ENCODE measurements at places on chromosomes 7 and 10. TPM values are rescaled to one million over a fixed set of nuclear protein-coding genes. Genes with fewer than 3 reads are reported as not detected.

CLDN4 gene
- 13.7 TPM for total RNA-seq

BAIAP2L1 gene
- total RNA-seq: 20.4 TPM

ANKRD30A gene
- total RNA-seq: not detected

ZNRF2 gene
- total RNA-seq: 9.2 TPM

NPFFR1 gene
- total RNA-seq: not detected

GRID2IP gene
- 0.07 TPM for total RNA-seq

DNA sequence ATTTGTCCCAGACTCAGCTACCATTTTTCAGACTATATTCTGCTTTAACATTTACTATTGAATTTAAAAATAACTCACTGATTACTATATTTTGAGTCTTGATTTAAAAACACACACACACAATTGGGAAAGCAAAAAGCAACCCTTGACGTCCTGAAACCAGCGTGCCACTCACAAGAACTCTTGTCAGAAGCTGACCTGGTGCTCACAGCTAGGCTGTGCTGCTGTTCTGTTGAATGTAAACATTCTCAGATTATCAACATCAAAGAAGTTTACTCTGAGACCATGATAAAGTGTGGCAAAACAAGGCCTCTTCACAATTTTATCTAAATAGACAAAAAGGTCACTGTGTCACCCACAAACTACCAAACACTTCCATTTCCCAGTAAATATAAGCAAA is 62.6 kb upstream of the CACNA2D1 start:
- DNase-seq: no peak

- DNase-seq: peak; percentile 77
Observed at GRCh38 chr7:117825132-117825531, 48.1 kb downstream of the CTTNBP2 start.

DNA sequence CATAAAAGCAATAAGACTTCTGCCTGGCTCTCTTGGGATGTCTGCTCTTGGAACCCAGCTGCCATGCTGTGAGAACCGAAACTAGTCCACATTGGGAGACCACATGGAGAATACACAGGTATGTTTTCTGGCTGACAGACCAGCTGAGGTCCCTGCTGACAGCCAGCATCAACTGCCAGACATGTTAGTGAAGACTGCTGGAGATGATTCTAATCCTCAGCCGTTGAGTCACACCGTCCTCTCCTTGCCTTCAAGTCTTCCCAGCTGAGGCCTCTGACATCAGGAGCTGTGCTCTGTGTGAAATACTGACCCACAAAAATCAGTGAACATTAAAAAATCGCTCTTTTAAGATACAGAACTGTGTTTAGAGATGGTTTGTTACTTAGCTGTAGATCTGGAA is 36.9 kb upstream of the AGR2 start:
- peak; percentile 65 for DNase-seq

- DNase-seq: no peak
Observed at GRCh38 chr7:108149119-108149518, 19.0 kb upstream of the LAMB4 start.

DNA sequence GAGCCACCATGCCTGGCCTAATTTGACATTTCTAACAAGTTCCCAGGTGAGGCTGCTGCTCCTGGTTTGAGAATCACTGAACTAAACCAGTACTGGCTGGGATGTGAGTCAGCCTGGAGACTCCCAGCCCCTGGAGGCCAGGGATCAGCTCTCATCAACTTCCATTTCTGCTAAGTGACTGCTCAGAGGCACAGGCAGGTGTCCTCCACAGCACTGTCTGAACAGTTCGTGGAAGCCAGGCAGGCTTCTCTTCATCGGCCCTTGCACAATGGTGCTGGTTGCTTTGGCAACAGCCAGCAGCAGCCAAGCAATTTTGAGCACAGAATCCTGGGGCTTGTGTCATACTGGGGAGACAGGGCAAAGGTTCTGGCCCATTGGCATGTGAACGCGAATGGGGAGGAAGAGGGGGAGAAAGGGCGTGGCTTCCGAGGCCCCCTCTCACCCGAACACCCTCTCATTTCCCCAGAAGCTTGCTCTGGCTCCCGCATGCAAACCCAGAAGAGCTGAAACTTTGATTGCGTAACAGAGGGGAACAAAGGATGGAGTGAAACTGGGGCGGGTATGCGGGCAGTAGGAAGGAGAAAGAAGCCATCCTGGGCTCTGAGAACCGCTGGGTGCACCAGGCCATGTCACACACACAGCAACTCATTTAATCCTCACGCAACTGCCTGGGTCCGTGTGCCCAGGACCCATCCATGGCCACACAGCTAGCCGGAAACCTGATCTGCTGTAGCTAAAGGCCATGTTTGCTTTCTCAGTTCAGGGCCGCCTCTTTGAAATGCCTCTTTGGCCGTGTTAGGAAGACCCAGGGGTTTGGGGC is 9.0 kb upstream of the POR start:
- DNase-seq: peak; percentile 42

DNA sequence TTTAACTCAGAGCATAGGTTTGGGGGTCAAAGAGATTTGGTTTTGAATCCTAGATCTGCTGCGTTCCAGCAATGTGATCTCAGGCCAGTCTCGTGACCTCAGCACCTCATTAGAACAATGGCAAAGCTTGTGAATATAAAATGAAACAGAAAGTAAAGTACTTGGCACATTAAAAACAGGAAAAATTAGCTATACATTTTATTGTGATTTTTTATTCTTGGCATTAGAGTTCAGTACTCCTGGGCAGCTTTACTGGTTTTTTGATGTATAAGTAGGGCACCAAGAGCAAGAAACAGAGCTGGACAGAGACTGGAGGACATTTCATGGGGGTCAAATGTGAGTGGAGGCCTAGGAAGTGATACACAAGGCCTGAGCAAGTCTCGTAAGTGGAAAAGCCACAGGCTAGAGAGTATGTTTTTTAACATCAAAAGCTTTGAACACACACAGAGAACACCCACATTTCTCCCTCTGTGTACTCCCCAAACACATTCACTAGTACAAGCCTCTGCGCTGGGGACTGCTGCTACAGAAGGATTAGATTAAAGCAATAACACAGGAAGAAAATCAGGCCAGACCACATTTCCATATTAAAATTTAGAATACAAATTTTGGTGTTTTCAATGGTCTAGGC is 157.2 kb upstream of the SLC25A13 start:
- no peak for DNase-seq
